ENCODE measurements at places on chromosomes 3 and 15.
A peak's percentile ranks its signal among the peaks of the same experiment; 100 is the strongest.

DNA sequence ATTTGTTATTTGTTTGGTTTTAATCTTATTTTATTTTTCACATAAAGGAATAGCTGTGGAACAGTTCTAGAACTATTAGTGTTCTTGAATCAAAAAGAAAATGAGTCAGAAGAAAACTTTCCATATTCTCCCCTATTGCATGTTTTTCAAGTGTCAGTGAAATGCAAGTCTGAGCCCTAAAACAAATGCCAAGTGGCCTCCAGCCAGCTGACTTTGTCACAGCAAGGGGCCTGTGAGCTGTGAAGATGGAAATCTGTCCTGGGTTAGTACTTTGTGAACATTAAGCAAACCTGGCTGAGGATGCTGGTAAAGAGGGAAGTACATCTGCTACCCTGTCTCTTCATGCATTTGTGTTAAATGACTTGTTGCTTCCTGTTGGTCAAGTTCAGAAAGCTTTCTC is 14.2 kb downstream of the LRRC49 start:
- DNase-seq = no peak

DNA sequence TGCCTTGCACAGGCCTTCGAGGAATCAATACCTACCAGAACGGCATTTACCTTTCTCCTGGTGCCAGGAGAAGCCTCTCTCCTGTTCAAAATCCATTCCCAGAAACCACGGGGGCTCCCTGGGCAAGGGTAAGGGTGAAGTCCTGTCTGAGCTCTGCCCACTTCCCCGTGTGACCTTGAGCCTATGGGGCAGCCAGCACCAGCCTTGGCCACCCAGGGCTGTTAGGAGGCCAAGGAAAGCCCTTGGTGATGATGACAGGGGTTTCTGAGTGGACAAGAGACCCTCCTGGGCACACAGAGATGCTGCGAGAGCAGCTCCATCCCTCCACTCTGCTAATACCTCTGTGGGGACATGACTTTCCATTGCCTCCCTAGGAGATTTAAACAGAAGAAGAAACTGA is 5.9 kb downstream of the SCN5A start:
- no peak for DNase-seq

- no peak for DNase-seq
Observed at GRCh38 chr3:167973046-167973445, 122.7 kb downstream of the GOLIM4 start.

DNA sequence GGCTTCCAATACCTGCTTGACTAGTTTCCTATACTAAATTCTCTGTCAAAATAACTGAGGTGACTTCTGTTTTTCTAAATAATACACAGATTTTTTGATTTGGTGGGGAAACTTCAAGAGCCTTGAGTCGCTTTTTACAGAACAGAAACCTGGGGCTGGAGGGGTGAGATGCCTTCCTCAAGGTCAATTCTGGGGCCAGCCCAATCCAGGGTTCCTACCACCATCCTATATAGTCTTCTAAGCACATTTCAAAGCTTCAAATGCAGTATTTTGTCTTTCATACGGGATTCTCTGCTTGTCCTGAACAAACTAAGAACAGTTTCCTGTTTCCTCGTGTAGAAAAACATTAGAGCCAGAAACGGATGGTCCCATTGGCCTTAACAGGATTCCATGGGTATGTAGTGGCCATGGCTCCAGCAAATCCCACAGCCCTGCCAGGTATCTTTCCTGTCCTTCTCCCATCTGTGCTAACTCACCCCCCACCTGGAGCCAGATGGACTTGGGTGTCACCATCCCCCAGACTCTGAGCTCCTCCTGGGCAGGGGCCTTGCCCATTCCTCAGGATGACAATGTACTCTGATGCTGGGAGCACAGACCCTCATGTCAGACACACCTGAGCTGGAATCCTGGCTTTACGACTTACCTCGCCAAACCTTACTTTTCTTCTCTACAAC is 146.9 kb downstream of the KLF13 start:
- DNase-seq = no peak

DNA sequence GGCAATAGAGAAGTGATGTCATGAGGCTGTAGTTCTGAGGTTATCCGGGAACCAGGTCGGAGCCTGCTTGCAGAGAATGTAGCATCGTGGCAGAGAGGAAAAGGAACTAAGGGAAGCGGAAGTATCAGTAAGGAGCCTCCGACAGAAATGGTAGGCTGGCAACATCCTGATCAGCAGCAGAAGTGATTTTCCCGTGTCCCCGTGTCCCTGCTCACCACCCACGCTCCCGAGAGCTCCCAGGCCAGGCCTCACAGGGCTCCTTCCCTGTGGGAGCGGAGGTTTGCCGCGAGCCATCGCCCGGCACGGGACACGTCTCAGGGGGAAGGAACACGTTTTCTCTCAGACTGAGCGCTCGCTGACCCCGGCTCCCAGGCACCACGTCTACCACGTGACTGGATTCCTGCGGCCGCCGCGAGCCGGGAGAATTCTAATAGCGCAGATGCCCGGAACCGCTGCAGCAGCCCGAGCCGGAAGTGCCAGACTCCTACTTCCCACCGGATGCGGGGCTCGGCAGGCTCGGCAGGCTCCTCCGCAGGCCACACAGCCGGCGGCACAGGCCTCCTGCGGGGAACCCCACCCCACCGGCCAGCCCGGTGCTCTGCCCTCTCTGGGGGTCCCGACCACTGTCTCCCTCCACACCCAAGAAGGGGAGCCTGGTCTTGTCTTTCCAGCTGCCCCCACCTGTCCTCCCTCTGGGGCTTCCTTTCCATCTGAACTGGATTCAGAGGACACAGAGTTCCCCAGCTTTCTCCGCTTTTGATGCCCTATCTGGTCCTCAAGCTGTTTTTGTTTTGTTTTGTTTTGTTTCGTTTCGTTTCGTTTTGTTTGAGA is 99.3 kb downstream of the BDH1 start:
- DNase-seq = peak; percentile 71

- no peak for DNase-seq
Observed at GRCh38 chr3:112807685-112808084, 39.0 kb downstream of the CD200R1L start.

- no peak for DNase-seq
Observed at GRCh38 chr3:135097276-135097946, 302.4 kb downstream of the EPHB1 start.

DNA sequence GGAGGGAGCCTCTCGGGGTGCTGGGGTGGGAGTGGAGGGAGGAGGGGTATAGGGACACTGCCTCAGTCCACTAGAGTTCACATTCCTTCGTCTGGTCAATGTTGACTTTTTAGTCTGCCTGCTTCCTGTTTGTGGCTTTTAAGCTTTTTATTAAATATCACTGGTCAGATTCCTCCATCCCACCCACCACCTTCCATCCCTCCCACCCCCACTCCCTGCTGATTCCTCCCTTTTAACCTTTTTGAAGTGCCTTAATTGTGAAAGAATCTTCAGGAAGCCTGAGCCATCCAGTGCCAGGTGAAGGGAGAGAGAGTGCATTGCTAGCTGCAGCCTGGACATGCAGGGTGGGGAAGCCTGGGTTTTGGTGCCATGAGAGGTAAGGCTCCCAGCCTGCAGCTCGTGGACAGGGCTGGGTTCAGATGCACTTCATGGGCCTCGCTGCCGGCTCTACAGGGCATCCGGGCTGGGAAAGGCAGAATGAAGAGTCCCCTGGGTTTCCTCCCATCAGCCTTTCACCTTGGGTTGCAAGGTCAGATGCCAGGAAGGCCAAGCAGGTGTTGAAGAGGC is 105.9 kb downstream of the DNAJB8 start:
- no peak for DNase-seq

DNA sequence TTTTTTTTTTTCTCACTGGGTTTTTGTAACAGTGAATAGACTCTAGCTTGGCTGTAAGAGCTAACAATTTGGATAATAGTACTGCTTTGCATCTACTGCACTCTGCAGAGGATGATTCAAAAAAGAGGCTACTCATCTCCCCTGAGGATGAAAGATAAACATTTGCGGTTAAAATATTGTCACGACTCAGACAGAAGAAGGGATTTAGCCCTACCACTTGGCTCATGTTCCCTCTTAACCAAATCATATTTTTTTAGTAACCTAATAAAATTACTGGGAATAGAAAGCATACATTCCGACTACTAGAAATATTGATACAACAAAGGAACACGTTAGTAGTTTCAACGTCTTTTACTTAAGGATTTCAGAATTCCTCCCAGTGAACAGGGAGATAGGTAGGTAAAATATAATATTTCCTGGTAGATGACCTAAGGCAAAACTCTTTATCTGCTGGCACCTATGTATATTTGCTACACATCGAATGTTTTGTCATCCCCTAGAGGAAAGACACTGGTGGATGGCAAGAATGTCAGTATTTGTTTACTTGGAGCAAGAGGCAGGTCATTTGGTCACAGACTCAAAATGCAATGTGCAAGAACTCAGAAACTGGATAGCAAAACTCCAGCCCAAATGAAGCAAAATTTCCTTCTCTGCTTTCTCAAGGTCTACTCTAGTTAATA is 110.8 kb downstream of the GREM1 start:
- DNase-seq = peak; percentile 30

DNA sequence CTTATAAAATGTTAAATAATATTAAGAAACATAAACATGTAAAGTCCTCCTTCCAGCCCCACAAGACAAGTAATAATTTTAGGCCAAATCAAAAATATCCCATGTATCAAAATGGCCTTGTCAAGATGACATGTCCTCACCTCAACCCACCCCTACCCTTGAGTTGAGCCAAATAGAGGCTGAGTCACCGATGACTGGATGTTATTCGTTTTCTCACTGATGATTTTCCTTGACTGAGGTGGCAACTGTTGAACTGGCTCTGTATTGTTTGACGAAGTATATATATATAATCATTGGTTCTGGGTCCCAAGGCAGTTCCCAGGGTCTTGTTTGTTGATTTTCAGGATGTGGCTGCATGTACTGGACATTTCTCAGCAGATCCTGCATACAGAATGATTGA is 75.3 kb downstream of the TMEM108 start:
- DNase-seq = no peak

DNA sequence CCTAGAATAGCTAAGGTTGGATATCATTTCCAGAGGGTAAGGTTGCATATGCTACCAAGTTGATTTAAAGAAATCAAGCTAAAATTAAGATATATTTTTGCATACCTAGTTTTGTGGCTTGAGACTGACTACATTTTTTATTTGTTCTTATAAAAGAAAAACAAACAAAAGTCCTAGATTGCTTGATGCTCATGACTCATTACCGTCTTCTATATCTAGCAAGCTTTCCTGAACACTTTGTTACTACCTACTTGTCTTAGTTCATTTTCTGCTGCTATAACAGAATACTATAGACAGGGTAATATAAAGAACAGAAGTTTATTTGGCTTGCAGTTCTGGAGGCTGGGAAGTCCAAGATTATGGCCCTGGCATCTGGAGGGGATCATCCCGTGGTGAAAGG is 152.1 kb upstream of the THRB start:
- no peak for DNase-seq

Data from H54 (cell line).